Vein endothelial cell (primary cell): ENCODE measurements at places on chromosomes 7 and 10. TPM values are rescaled to one million over a fixed set of nuclear protein-coding genes. Genes with fewer than 3 reads are reported as not detected.

The ZNF239 gene
- 1.1 and 2.6 TPM in 2 replicates for total RNA-seq

The AGFG2 gene
- total RNA-seq = 49.3 and 52.9 TPM in 2 replicates

The TUBB8 gene
- total RNA-seq = not detected in 2 replicates

The OR2A7 gene
- total RNA-seq = not detected in 2 replicates

The SPDYE1 gene
- total RNA-seq = not detected in 2 replicates

The RASSF4 gene
- total RNA-seq = 7.5 and 10.8 TPM in 2 replicates

The IGF2BP3 gene
- total RNA-seq = 111 and 128 TPM in 2 replicates

The LRIT1 gene
- total RNA-seq = not detected in 2 replicates

The C10orf67 gene
- not detected in 2 replicates for total RNA-seq

The AOAH gene
- 0.10 and 0.65 TPM in 2 replicates for total RNA-seq
